ENCODE measurements at places on chromosomes 4 and X.

GRCh38 chr4:1019729-1020470 is 8.5 kb downstream of the FGFRL1 start:
- no peak for DNase-seq

DNA sequence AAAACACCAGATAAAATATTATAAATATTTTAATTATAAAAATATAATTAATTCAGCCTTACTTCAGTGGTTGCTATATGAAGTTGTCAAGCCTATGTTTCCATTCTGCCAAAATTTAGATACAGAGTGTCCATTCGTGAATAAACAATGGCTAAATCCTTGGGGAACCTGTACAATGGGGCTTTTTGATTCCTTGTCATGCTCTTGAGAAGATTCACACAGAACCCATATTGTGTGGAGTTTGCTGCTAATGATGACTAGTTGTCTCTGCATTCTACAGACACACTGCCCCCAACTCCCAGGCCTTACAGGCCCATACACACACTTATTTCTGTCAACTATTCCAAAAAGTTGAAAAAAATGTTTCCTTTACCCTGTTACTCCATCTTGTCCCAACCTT is 33.4 kb upstream of the MAGEC2 start:
- no peak for DNase-seq

- DNase-seq, result no peak
Measured at GRCh38 chrX:53281963-53282695, 745 bp upstream of the IQSEC2 start.

DNA sequence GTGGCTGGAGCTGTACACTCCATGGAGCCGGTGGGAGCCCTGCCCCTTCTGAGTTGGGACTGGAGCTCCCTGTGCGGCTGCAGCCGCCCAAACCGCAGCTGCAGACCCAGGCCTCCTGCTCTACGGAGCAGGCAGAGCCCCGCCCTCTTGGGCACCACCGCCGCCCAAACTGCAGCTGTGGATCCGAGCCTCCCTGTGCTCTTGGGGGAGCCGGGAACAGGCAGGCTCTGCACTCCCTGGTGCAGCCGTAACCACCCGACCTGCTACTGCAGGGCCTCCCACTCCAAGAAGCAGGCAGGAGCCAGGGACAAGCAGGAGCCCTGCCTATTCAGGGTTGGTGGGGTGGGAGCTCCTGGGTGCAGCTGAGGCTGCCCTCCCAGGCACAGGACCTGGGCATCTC is 237.5 kb upstream of the ATP6AP2 start:
- DNase-seq, result no peak

GRCh38 chr4:5932035-5932568 is 39.2 kb upstream of the CRMP1 start:
- no peak for DNase-seq

GRCh38 chr4:185573651-185574199 is 38.4 kb upstream of the PDLIM3 start:
- DNase-seq, result peak; percentile 79

DNA sequence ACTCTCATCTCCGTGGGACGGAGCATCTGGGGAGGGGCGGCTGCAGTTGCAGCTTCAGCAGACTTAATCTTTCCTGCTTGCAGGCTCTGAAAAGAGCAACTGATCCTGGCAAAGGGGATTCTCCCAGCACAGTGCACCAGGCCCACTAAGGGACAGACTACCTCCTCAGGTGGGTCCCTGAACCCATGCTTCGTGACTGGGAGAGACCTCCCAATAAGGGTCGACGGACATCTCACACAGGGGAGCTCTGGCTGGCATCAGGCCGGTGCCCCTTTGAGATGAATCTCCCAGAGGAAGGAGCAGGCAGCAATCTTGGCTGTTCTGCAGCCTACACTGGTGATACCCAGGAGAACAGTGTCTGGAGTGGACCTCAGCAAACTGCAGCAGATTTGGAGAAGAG is 303.3 kb upstream of the FGF16 start:
- DNase-seq, result no peak

DNA sequence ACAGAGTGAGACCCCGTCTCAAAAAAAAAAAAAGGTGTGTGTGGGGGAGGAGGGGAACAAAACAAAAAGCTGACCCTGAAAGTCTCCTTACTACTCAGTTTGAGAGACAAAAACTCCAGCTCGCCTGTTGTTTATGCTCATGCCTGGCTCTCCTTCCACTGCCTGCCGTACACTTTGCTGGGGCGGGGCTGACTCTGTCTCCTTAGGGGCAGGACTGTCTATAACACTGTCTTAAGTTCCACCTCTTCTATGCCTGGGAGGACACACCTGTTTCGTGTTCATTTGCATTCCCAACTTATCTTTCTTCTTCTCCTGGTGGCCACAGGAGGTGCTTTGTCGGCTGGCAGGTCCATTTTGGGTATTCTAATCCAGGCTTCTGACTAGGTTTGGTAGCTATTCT is 81.4 kb downstream of the MTNR1A start:
- no peak for DNase-seq

DNA sequence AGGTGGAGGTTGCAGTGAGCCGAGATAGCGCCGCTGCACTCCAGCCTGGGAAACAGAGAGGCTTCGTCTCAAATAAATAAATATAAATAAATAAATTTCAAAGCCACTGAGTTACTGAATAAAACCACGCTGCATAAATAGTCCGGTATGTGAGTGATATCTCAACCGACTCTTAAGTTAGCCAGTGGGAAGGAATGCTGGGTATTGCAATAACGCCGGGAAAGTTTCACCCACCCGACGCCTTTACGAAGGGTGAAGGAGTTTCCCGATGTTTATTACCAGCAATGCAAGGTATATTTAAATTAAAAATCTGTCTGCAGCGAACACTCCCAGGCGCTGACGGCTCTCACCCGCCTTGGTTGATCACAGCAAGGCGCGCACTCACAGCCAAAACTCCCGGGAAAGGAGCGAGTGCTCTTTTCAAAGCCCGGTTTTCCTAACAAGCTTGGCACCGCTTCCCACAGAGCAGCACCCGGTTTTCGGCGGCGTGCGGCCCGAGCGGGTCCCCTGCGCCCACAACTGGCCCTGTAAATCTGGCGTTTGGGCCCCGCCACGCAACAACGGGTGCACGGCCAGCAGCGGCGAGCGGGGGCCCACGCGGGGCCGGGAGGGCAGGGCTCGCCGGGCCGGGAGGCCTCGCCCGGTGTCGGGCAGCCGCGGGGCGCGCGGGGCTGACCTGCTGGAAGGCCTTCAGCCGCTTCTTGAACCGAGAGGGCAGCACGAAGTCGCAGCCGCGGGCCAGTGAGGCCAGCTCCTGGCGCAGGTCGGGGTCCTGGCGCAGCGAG is 13.7 kb downstream of the PPP2R3B start:
- DNase-seq, result peak; percentile 65

DNA sequence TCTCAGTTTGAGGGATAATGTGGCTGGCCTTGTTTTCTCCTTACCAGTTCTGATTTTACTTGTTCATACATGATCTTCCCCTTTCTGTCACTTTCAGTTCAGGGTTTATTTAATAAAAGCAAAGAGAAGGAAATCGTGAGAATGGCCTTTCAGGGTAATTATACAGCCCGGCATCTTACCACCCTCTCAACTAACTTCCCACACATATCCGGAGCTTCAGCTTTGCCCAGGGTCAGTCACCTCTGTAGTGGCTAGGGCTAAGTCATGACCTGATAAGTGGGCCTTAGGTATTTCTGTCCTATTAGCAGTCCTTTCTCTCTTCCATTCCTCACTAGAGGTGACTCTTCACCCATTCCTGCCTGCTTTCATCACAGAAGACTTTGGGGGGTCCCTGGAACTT is 15.8 kb downstream of the TRPC5 start:
- no peak for DNase-seq

DNA sequence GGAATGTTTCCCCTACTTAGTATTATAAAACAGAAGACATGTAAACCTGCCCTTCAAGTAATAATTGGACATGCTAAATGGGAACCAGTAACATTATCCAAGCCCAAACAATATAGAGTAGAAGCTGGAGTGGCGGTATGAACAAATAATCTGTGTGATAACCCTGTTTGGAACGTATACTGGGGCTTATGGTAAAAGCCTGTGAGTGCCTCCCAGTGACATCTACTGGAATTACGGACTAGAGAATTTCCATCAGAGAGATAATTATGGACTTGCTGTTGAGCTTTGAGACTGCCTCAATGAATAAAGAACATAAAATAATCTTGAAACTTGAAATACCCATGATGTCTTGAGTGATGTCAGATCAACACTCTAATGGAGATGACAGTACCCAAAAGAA is 406.3 kb upstream of the GRIA3 start:
- DNase-seq, result no peak

DNA sequence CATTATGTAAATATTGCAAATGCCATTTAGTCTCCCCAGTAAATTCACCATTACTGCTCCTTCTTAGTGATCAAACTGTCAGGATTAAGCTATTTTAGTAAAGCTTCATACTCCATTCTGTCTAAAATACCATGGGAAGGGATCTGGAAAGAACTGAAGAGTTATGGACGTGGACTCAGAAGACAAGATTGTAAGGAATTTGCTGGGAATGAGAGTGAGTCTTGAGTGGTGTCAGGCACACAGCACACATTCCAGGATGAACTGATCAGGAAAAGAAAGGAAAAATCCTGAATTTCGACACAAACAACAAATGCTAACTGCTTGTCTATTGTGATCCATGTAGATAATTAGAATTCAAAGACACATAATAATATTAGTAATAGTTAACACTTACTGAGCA is 311.0 kb downstream of the CENPC start:
- peak; percentile 40 for DNase-seq

DNA sequence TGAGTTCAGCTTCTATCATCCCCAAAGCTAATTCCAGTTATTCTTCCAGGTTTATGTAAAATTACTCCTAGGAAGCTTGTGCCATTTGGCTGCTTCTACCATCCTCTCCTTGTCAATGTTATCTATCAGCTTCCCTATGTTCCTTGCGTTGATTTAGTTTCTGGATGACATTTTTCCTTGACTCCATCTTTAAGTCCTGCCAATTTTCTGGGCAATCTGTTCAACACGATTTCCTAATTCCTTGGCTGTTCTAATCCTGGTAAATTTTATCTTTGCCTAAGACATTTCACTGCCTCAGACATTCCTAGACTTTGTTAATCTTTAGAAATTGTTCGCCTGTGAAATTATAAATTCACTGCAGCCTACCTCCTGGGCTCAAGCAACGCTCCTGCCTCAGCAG is 125.1 kb downstream of the PDS5A start:
- no peak for DNase-seq

DNA sequence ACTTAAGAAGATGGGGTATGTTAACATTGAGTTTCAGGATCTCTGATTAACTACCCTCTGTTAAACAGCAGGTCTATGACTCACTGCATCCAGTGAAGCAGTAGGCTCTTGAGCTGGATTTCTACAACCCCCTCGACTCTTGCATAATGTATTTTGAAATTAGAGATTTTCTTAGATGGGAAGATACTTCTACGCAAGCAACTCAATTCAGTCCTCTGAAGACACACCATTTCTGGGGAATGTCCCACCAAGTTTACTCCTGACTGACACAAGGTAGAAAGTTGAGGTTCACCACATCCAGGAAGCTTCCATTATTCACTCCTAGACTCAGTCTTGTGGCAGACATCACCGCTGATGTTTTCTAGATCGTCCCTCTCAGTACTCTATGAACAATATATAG is 12.9 kb downstream of the PALLD start:
- DNase-seq, result peak; percentile 16

GRCh38 chr4:165489786-165490185 is 111.0 kb downstream of the CPE start:
- DNase-seq, result no peak

GRCh38 chr4:168717847-168718246 is 221.0 kb downstream of the PALLD start:
- no peak for DNase-seq

DNA sequence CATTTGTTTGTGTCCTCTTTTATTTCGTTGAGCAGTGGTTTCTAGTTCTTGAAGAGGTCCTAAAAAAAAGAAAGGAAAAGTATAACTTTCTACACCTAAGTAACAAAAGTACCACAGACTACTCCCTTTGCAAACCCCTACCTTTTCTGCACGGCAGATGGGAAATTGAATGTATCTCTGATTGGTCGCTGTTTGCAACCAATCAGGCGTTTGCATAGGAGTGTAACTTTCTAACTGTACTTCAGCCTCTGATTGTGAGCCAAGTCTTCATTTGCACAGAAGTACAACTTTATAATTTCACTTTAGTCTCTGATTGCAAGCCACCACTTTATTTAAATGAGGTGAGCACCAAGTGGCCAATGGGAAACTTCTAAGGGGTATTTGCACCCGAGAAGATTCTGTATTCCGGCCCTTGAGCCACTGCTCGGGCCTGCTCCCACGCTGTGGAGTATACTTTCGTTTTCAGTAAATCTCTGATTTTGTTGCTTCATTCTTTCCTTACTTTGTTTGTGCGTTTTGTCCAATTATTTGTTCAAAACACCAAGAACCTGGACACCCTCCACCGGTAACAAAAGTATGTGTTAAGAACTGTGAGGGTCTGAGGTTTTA is 40.3 kb upstream of the FHL1 start:
- no peak for DNase-seq

GRCh38 chrX:39267176-39267575 is 465.9 kb downstream of the MID1IP1 start:
- DNase-seq, result no peak

GRCh38 chr4:16270454-16271328 is 44.4 kb upstream of the TAPT1 start:
- no peak for DNase-seq

DNA sequence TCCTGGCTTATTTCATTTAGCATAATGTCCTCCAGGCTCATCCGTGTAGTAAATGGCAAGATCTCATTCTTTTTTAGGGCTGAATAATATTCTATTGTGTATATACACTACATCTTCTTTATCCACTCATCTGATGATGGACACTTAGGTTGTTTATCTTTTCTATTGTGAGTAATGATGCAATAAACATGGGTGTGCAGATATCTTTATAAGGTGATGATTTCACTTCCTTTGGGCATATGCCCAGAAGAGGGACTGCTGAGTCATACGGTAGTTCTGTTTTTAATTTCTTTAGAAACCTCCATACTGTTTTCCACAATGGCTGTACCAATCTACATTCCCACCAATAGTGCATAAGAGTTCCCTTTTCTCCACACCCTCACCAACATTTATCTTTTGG is 317.6 kb upstream of the CNKSR2 start:
- no peak for DNase-seq

- no peak for DNase-seq
Measured at GRCh38 chr4:127756906-127757305, 25.2 kb upstream of the HSPA4L start.

DNA sequence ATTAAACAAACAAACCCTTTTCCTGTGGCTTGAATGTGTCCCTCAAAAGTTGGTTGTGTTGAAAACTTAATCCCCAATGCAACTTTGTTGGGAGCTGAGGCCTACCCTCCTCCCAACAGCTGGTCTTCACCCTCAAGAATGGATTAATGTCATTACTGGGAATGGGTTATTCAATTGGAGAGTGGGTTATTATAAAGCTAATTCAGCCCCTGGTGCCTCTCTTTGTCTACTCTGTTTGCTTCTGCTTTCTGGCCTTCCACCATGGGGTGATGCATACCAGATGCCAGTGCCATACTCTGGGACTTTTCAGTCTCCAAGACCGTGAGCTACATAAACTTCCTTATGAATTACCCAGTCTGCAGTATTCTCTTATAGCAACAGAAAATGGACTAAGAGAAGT is 706.5 kb downstream of the CCSER1 start:
- no peak for DNase-seq

GRCh38 chrX:42054256-42054655 is 130.9 kb upstream of the CASK start:
- DNase-seq, result no peak
